ENCODE measurements at places on chromosomes 3 and 15.
A peak's percentile ranks its signal among the peaks of the same experiment; 100 is the strongest.

DNA sequence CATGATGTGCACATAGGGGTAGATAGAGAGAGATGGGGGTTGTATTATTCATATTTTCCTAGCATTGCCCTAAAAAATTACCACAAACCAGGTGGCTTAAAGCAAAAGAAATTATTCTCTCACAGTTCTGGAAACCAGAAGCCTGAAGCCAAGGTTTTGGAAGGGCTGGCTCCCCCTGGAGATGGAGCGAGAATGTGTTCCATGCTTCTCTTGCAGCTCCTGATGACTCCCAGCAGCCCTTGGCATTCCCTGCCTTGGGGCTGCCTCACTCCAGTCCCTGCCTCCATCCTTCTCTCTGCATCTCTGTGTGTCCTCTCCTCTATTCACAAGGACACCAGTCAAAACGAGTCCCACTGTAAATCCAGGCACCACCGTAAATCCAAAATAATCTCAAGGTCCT lies 91.5 kb upstream of the FAM174B start:
- no peak for DNase-seq

- DNase-seq: no peak
Measured at GRCh38 chr3:25027650-25028049, 400.4 kb upstream of the RARB start.

DNA sequence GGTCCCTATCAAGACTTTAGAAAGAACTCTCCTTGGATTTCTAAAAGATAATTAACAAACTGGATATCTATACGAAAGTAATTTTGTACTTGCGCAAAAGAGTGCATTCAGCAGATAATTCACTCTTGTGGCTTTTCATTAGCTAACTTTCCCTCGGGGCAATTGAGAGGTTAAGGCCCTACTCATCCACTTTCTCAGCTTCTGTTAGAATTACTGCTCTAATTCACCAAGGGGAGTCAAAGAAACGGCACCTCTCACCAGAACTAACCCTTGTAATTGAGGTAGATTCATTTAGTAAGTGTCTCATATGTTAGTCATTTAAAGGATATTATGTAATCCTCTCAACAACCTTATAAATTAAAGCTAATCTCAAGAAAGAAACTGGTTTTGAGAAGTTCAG lies 22.5 kb upstream of the MB21D2 start:
- no peak for DNase-seq

- no peak for DNase-seq
Measured at GRCh38 chr3:107740992-107741896, 218.5 kb downstream of the BBX start.

GRCh38 chr15:31453558-31454318 lies 127.1 kb downstream of the KLF13 start:
- no peak for DNase-seq

GRCh38 chr15:64901914-64902313 lies 9.8 kb upstream of the ANKDD1A start:
- DNase-seq: no peak

- peak; percentile 60 for DNase-seq
Measured at GRCh38 chr15:67794832-67795574, 30.3 kb upstream of the SKOR1 start.

DNA sequence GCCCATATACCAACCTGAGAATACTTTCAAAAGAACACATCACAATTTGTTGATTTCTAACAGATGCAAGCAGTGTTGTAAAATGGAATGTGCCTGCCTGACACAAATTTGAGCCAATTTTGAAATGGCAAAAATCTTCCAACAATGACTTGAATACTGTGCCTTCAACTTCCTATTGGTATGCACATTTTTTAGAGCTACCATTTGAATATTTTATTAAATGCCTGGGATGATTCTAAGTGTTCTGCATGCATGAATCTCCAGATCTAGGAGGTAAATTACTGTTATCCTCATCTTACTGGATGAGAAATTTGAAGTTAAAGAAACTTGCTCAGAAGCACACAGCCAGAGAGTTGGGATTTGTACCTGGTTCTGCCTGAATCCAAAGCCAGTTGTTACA lies 282.8 kb upstream of the LRRN1 start:
- no peak for DNase-seq

GRCh38 chr3:78726545-78726944 lies 1041.3 kb downstream of the ROBO1 start:
- DNase-seq: no peak

GRCh38 chr3:183822631-183823030 lies 2.7 kb downstream of the MAP6D1 start:
- no peak for DNase-seq

DNA sequence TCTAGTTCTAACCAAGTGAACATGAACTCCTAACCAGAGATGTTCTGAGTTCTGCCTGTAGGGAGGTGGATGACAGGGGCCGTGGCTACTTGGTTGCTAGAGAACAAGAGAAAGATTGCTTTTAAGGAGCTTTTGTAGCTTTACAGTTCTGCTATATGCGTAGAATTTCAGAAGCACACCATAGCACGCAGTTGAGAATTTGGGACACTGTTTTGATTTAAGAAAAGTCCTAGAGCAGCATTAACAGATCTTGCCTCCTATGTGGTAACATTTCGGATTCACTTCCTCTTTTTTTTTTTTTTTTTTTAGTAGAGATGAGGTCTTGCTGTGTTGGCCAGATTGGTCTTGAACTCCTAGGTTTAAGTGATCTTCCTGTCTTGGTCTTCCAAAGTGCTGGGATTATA lies 181.7 kb downstream of the TCF12 start:
- no peak for DNase-seq

DNA sequence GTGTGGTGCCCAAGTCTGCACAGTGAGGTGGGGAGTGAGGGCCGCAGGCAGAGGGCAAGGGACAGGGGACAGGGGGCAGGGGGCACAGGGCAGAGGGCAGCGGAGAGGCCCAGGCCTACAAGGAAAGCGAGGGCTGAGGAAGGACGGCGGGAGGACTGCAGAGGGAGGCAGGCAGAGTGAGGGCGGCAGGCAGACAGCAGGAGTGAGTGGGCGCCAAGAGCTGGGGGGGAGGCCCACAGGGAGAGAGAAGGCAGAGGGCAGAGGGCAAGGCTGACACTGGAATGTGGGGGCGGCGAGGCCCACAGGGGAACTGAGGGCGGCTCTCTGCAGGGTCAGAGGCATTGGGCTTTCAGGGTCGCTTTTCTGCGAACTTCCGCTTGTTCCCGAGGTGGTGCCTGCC lies 267.8 kb upstream of the NDN start:
- DNase-seq: no peak

DNA sequence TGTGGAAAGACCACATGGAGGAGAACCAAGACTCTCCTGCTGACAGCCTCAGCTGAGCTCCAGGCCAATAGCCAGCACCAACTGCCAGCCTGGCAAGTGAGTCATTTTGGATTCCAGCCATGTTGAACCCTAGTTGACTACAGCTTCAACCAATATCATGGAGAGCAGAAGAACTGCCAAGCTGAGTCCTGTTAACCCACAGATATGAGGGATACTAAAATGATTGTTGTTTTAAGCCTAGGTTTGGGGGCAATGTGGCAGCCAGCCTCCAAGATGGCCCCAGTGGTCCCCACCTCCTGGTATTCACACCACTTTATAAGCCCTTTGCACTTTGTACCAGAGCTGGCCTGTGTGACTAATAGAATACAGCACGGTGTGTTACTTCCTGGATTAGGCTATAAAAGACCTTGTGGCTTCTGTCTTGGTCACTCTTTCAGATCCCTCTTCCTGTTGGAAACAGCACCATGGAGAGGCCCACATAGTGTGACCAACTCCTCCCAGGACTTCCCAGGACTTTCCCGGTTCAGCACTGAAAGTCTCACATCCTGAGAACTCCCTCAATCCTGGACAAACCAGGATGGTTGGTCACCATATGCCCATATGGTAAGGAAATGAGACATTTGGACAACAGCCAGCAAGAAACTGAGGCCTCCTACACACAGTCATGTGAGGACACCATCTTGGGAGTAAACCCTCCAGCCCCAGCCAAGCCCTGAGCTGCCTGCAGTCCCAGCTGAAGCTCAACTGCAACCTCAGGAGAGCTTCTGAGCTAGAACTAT lies 32.4 kb upstream of the CDV3 start:
- no peak for DNase-seq

GRCh38 chr15:38536201-38536676 lies 28.4 kb downstream of the RASGRP1 start:
- DNase-seq: no peak

- no peak for DNase-seq
Measured at GRCh38 chr3:21398461-21398860, 352.5 kb downstream of the ZNF385D start.

DNA sequence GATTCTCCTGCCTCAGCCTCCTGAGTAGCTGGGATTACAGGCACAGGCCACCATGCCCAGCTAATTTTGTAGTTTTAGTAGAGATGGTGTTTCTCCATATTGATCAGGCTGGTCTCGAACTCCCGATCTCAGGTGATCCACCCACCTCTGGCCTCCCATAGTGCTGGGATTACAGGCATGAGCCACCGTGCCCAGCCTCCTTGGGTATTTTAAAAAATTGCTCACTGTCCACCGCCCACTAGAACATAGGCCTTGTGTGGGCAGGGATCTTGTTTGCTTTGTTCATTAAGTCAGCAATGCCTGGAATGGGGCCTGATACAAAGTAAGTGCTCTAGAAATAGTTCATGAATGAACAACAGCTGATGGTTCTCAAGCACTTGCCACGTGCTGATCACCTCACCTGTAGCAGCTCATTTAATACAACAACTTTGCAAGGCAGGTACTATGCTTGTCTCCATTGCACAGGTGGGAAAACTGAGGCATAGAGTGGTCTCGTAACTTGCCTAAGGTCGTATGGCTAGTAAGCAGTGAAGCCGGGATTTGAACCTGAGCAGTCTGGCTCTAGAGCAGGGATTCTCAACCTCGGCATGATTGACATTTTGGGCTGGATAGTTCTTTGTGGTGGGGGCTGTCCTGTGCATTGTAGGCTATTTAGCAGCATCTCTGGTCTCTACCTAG lies 12.7 kb upstream of the CTSH start:
- no peak for DNase-seq
